NCI-H510A treated with DMSO at 0.1 percent for 48 hours (cell line): ENCODE measurements at places on chromosomes 13 and 19.
A peak's percentile ranks its signal among the peaks of the same experiment; 100 is the strongest.

- DNase-seq, result no peak
Measured at GRCh38 chr19:17646441-17646840, 41.7 kb downstream of the UNC13A start.

DNA sequence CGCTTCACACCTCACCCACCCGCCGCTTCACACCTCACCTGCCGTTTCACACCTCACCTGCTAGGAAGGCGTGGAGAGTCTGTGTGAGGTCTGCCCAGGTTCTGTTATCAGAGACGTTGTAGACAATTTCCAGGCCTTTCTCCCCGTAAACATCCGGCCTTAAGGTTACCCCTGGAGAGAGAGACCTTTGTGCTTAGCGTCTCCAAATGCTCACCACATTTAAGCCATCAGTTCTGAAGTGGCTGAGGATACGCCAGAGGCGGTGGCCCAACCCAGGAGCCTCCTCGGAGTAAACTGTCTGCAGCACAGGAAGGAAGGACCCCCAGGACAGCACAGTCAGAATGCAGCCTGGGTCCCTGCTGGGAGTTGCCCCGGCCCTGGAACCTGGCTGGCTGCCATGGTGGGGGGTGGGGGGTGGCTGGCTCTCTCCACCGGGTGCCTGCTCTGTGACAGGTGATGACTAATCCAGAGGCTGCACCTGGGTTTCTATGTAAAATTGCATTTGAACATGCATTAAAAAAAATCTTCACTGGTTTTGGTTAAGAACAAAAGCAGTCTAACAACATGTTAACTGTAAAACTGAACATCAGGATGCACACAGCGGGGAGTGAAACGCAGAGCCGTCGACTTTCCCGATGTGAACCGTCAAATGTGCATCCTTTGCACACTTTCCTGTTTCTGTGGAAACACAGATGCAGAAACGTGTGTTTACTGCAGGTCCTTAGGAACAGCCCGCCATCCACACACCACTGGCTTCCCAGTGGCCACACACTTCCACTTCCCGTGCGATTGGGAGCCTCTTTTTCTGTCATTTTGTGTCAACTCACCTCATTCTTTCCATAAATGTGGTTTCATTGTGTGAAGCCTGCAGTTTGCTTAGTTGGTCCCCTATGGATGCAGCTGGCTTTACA lies 4.5 kb downstream of the ATP4B start:
- DNase-seq, result no peak

DNA sequence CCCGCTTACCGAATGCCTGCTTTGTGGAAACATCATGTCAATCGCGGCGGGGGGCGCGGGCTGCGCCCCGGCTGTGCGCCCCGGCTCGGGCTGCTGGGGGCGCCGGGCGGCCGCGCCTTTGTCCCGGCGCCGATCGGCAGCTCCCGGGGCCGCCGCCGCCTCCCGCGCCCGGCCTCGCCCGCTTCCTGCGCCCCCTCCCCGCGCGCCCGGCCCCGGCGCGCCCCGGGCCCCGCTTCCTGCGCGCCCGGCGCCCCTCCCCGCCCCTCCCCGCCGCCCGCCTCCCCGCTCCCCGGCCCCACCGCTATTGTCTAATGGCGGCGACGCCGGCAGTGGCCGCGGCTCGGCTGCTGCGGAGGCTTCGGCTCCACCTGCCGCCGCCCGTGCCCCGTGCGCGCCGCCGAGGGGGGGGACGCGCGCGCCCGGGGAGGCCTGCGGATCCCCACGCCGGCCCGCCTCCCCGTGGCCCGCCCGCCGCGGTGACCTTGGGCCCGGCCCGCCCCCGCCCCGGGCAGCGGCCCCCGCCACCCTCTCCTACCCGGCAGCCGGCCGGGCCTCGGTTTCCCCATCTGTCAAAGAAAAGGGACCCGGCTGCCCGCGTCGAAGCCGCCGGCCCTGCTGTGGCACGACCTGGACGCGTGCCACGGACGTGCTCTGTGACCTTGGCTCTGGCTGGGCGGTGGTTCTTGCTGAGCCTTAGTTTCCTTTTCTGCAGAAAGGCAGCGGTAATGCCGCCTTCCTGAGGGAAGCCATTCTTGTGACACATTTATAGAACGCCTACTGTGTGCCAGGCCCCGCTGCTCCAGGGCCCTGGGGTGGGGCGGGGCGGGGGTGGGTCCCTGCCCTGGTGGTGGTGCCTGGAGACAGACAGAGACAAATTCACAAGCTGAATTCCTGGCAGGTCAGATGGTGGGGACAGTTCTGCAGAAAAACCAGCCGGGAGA lies at the start of gene TLE5:
TLE5 (minus strand) TSS at position 331 of the 941 bp plus-strand sequence; CDS start at position 36, 295 bp downstream.
- no peak for DNase-seq

DNA sequence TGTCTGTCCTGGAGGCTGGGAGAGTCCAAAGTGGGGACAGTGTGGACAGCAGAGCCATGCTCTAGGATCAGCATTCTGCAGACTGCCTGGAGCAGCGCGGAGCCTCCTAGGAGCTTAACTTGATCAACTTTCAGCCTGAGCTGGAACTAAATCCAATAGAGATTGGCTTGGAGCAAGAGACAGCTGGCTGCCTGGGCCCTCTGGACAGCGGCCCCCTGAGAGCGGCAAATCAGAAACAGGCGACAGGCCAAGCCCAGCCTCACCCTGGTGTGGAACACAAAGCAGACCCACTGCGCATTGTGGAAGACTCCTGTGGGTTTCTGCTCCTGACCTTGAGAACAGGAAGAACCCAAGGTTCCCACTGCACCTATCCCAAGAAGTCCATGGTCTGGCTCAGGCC lies 462.2 kb downstream of the TSHZ3 start:
- DNase-seq, result no peak

DNA sequence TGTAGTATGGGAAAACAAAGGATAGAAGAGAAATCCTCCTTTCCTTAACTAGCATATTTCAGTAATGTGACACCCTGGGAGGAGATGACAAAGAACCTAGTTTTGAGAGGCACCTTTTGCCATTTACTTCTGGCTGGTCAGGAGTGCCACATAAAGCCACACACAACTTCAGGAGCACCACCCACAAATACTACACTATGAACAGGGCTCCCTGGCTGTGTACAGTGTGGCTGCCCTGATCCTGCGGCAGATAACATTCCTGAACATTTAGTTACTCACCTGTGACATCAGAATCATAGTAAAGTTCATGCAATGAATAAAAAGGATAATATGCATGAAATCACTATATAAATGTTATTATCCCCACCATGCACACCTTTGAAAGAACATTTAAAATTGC lies 17.4 kb upstream of the IRS2 start:
- DNase-seq, result peak; percentile 33

DNA sequence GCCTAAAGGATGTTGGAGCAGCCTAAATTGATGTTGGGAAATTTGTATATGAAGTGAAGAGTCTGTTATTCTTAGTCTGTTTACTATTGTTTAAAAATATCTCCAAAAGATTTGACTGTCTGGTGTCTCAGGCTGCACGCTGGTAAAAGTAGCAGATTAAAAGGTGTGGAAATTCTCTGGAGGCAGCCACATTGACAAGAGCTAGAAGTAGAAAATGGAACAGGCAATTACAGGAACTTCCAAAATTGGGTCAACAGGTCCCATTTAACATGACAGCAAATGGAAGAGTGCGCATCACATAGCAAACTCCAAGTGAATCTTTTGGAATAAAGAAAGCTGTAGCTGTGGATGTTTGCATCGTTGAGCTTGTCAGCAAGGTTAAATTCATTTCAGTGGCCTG lies 138.3 kb downstream of the MTUS2 start:
- no peak for DNase-seq

DNA sequence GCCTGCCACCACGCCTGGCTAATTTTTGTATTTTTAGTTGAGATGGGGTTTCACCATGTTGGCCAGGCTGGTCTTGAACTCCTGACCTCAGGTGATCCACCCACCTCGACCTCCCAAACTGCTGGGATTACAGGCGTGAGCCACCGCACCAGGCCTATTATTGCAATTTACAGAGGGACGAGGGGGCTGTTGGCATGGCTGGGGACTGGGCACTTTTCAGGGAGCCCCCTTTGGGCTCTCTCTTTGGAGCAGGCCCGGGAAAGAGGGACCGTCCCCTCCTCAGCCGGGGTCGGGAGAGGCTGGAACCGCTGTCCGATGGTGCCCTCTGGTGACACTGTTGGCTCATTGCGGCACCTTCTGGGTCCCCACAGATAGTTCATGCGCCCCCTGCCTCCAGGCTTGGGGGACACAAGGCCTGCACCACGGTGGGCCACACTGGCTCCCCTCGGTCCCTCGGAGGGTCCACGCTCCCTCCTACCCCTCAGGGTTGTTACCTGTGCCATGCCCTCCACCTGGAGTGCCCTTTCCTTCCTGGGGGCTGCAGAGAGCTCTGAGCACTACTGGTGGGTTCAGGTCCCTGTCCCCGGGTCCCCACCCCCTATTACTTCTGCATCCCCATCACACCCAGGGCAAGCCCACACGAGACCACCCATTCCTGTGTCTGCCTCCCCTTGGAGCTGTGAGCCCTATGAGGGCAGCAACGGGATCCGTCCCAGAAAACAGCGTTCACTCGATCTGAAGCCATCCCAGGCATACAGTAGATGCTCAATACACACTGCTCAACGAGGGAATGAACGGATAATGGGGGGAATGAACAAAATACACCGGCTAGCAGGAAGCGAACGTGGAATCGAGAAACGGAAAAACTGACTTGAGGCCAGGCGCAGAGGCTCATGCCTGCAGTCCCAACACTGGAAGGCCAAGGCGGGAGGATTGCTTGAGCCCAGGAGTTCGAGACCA lies 12.5 kb downstream of the FEM1A start:
- DNase-seq, result peak; percentile 13

DNA sequence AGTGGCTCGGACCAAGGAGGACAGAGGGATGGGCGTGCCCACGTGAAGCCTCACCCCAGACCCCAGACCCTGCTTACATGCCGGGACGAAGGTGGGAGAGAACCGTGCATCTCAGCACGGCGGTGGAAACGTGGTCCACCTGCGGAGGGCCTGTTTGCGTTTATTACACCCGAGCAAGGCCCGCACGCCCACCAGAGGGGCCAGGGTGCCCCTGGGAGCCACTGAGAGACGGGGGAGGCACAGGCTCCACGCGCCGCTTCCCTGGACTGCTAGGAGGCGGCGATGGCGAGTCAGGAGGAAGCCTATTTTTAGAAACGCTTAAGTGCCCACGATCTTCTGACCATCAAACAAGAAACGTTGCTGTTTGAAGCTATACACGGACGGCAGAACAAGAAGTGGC lies 80.7 kb downstream of the ATP11A start:
- DNase-seq, result no peak

DNA sequence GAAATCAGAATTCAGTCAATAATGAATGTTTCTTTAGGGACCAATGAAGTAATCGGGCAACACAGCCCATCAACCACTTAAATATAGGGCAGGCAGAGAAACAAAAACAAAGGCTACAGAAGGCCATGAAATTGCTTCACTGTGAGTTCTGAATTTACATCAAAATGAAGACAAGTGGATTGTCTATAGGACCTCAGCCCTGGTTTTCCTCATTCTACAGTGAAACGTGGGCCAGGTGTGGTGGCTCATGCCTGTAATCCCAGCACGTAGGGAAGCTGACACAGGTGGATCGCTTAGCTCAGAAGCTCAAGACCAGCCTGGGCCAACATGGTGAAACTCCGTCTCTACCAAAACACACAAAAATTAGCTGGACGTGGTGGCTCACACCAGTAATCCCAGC lies 416.0 kb downstream of the KLF12 start:
- DNase-seq, result no peak

GRCh38 chr19:10611907-10612306 lies 13.4 kb upstream of the SLC44A2 start:
- no peak for DNase-seq

DNA sequence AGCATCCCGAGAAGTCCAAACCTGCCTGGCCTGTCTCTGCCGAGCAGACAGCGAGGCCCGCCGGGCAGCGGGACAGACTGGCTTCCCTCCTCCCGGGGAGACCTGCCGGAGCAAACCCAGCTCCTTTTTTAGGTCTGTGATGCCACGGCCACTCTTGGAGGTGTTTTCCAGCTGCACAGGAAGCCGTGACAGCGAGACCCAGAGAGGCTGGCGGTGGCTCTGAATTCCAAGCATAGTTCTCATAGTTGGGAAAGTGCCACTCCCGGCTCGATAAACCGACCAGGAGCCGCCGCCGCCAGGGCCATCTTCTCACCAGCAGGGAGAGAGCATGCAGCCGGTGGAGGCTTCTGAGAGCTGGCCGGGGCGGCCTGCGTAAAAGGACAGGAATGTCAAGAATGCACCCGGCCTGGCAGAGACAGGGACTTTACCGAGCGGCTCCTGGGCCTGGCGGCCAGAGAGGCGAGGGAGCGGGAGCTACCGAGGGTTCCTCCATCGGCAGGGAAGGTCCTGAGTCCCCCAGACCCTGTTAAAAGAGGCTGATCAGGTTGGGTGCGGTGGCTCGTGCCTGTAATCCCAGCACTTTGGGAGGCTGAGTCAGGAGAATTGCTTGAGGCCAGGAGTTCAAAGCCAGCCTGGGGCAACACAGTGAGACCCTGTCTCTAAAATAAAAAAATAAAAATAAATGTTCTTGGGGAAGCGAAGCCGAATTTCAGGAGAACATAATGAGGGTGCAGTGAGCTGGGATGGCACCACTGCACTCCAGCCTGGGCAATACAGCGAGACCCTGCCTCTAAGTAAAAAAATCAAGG lies 64.9 kb downstream of the GADD45B start:
- no peak for DNase-seq

DNA sequence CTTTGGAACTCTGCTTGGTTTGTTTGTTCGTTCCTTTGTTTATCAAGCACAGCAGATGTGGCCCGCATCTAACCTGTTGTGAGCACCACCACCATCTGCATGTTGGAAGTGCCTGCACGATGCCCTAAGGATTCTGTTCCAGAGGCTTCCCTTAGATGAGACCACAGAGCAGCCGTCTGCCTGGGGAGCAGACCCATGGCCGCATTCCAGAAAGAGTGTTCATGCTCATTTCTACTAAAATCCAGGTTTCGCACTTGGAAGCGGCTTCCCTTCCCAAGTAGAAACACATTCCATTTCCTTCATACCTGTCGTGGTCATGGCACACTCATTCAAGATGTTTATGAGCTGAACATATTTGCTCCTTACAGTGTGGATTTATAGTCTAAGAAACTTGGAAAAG lies 27.2 kb downstream of the COL4A2 start:
- DNase-seq, result no peak

- DNase-seq, result no peak
Measured at GRCh38 chr19:12665281-12665573, 1.3 kb downstream of the MAN2B1 start.

DNA sequence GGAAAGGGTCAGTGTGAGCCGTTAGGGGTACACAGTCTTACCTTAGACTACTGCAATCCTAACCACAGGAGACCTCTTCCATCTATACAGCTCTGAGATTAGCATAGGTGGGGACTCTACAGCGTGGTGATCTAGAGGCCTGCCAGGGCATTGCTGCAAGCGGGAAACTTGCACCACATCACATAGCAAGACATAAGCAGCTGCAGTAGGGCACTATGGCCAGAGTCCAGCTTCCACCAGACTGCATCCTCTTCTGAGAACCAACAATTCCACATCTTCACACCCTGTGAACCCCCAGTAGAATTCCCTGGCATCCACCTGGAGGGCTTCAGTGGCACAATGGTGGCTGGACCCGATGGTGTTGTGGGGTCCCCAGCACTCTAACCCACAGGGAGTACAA lies 1564.3 kb upstream of the PRR20A start:
- no peak for DNase-seq

GRCh38 chr13:48318377-48318811 lies 14.8 kb downstream of the RB1 start:
- DNase-seq, result no peak
